ENCODE measurements at places on chromosomes 13 and 19. TPM values are rescaled to one million over a fixed set of nuclear protein-coding genes. Genes with fewer than 3 reads are reported as not detected.

DNA sequence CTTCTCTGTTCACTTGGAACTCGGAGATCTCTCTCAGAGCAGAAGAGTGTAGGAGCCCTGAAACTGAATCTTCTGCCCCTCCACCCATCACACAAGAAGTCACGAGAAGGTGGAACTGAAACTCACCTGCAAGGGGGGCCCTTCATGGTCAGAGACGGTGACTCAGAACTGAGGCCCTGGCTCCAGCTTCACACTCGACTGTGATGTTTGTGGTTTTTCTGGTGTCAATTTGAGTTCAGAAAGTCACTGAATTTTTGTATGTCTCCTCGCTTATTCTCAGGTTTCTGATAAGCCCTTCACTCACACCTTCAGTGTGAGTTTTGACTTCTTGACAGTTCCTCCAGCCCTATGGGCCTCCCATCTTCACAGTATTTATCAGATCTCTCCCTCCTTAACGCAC lies 23.1 kb downstream of the SIGLEC5 start:
- DNase-seq: no peak
- no peaks in the 10 kb centered on the region for H3K36me3 ChIP-seq
- peaks cover 47% of the 10 kb centered on the region for H3K27me3 ChIP-seq

DNA sequence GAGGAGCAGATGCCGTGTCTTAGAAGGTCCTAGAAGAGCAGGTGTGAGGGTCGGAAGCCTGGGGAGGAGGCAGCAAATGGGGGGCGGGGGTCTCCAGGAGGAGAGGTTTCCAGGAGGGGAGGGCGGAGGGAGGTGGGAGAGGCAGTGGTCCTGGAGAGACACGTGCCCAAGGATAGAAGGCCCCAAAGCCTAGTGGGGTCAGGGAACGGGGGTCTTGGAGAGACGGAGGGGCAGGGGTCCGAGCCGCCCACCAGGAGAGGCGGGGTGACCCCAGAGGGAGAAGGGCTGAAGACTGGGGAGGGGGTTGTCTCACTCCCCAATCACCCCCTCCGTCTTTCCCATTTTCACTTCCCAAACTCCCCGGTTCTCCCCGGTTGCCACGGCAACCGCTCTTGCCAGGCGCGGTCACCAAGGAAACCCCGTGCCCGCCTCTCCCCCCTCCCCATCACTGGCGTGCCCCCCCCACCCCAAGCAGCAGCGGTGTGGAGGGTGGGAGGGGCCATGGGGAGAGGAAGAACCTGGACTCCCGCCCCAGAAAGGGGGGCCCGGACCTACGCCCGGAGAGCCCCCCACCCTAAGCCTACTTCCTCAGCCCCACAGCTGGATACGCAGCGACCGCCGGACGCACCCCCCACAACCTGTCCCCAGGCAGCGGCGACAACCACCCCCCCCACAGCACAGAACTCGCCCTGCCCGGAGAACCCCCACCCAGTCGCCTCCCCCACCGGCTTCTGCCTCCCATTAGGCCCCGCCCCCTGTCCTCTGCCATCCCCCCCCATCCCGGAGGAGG lies 988 bp downstream of the LRRC4B start:
- H3K36me3 ChIP-seq: no peaks in the 10 kb centered on the region
- H3K27ac ChIP-seq: no peak overlapping the region
- no peak for DNase-seq
- peaks cover 81% of the 10 kb centered on the region for H3K27me3 ChIP-seq

DNA sequence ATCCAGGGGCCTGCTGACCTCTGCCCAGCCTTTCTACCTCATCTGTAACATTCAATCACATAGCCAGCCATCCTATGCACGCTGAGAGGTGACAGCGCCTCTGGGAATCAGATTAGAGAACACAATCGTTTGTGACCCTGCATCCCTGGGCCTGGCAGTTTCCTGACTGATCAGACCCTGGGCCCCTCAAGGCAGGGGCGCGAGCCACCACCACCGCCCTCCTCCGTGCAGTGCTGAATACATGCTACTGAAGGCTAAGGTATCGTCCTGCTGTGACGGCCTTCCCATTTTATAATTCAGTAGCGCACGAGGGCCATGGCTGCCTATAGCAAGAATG lies 1.3 kb downstream of the TMTC4 start:
- no peak for DNase-seq
- peak overlapping the region; percentile 62 for H3K4me3 ChIP-seq
- peaks cover 8% of the 10 kb centered on the region for H3K4me1 ChIP-seq
- no peaks in the 10 kb centered on the region for H3K36me3 ChIP-seq
- no peak overlapping the region for H3K27ac ChIP-seq

- no peak overlapping the region for H3K27ac ChIP-seq
- peaks cover 17% of the 10 kb centered on the region for H3K4me1 ChIP-seq
- no peak for DNase-seq
- H3K27me3 ChIP-seq: no peaks in the 10 kb centered on the region
- H3K4me3 ChIP-seq: no peak overlapping the region
- H3K36me3 ChIP-seq: no peaks in the 10 kb centered on the region
Observed at GRCh38 chr13:20415306-20415679, 110.4 kb downstream of the CRYL1 start.

DNA sequence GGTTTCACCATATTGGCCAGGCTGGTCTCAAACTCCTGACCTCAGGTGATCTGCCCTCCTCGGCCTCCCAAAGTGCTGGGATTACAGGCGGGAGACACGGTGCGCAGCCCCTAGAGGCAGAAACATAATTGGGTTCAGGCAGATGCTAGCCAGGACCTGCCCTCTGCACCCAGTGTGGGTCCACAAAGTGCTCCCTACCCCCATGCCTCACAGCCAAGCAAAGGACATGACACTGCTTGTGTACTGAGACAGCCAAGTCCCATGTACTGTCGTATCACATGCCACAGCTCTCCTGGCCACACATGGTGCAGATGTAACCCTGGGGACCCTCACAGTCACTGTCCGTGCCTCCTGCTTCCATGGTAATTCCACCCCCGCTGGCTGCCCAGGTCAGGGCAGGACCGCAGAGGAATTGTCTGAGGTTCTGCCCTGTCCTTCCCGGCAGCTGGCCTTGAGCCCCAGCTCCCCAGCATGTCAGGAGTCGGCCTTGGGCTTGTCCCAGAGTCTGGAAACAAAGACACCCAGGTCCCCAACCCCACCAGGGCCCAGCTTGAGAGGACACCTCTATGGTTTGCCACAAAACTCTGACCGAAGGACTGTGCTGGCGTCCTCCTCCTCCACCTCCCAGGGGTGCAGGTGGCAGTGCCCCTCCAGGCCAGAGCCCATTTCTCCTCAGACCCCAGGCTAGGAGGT lies 7.6 kb downstream of the PRR36 start:
- no peaks in the 10 kb centered on the region for H3K36me3 ChIP-seq
- H3K27me3 ChIP-seq: no peaks in the 10 kb centered on the region
- no peak overlapping the region for H3K4me3 ChIP-seq
- H3K4me1 ChIP-seq: peaks cover 18% of the 10 kb centered on the region
- no peak for DNase-seq
- H3K27ac ChIP-seq: no peak overlapping the region

The KLC3 gene
- total RNA-seq: 30.7 TPM

The TPTE2 gene
- total RNA-seq: not detected

The ZNF534 gene
- total RNA-seq: not detected

The PLPPR3 gene
- total RNA-seq: 0.81 TPM

The ICAM5 gene
- total RNA-seq: 19.2 TPM

Data from PC-9 (cell line).